CD4-positive, alpha-beta memory T cell (primary cell): ENCODE measurements at places on chromosomes 7 and 10.

DNA sequence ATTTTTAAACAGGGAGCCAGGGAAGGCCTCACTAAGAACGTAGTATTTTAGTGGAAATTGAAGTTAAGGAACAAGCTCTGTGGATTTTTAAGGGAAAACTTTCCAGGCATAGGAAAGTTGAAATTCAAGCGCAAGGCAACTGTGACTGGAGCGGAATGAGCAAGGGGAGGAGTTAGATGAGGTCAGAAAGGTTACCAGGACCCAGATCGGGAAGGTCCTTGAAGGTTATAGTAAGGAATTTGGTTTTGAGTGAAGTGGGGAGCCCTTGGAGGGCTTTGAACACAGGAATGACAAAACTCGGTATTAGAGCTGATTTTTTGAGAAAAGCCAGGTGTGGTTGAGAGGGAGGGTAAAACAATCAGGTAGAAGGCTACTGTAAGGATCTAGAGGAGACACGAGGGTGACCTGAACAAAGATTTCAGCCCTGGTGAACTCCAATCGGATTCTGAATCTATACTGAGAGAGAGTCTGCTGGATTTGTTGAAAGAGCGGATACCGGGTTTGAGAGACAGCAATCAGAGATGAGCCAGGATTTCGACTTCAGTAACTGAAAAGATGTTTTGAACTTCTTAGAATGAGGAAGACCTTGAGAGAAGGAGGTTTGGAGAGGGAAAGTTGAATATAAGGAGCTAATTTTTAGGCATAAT is 1013.9 kb downstream of the NRG3 start:
- no peak for DNase-seq

DNA sequence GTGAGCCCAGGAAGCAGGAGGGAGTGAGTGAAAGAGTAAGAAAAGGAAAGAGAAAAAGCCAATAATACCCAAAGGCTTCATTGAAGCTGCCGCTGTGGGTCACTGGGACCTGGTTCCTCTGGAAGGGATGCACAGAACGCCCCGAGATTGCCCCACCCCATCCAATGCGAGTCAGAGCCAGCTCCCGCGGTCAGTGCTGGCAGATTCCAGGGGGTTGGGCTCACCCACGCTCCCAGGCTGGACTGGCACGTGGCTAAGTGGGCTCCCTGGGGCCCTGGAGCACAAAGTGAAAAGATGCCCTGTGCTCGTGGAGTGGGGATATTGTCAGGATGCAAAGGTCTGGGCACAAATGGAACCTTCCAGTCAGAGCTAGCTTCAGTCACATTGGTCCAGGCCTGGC is 117.0 kb downstream of the OAT start:
- DNase-seq: no peak

DNA sequence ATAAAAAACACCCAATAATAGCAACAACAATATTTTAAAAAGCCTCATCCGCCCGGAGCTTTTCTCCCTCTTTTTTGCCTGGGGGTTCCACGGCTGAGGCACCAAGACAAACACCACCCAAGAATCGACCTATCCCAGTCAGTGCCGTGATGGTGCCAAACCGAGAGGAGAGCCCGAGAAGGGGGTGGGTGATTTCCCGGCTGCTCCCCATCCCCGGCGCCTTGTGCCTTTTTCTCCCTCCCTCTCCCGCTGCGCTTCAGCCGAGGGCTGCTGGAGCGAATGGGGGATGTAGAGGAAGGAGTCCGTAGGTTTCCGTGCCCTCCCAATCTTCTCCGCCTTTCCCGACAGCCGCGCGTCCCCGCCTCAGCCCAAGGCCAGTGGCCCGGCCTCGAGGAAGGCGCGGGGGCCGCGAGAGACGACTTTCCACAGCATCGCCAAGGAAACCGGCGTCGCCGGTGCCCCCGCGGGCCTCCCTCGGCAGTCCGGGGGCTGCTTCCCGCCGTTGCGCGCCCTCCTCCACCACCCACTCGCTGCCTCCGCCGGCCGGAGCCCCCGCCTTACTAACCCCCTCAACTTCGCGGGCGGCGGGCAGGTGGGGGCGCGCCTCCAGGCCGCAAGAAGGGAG is 1.3 kb downstream of the EGR2 start:
- no peak for DNase-seq

DNA sequence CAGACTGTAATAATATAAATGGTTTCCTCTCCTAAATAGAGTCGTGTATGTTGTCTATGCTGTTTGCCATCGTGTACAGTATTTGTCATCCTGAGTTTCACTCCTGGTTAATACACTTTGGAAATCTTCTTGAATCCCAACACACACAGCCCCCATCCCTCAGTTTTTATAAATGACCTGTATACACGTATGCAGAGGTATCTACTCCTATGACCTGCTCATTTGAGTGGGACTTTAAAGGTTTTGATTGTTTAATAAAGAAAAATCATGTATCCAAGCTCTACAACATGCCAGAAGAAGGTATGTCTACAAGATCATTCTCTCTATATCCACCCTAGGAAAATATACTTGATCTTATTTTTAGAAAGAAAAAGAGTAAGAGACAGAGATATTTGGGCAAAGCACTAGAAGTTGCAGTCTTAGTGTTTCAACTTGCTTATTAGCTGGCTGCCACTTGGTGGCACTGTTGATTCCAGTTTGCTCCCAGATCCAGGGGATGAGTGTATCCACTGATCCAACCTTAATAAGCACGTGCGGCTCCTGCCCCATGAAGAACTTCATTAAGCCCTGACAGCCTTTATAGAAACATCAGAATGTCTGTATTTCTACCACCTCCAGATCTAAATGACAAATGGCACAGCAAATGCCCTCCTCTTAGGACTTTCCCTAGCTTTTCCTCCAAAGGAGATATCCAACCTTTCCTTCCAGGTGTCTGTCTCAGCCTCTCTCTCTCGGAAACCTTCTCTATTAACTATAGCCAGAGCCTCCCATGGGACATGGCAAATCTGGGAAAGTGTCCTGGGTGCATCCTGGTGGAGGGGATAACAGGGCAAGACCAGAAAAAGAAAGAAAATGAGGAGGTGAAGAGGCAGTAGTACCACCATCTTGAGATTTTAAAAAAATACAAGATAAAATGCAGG is 181.6 kb upstream of the NEBL start:
- DNase-seq: no peak

- no peak for DNase-seq
These were observed 69.9 kb downstream of the SYPL1 start for GRCh38 chr7:106042196-106042611.

DNA sequence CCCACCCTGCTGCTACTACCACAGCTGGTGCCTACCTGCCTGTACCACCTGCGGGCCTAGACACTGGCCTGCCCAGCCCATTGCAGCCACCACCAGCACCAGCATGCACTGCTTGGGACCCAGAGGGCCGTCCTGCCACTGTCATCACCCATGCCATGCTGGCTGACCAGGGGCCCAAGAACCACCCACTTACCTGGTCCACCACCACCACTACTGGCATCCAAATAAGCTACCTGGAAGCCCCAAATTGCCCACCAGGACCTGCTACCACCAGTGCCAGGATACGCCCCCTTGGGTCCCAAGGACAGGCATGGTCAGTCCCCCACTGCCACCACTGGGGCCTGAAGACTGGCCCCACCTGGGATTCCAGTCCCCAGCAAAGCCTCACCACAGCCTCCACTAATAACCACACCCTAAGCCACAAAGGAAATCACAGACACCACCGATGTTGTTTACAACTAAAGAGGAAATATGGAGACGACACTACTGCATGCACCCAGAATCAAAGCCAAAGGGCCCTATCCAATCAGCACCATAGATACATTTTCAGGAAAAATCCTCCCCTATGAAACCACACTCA is 70.5 kb upstream of the DIP2C start:
- no peak for DNase-seq

GRCh38 chr7:149827089-149827981 is 10.8 kb upstream of the ZNF862 start:
- no peak for DNase-seq

DNA sequence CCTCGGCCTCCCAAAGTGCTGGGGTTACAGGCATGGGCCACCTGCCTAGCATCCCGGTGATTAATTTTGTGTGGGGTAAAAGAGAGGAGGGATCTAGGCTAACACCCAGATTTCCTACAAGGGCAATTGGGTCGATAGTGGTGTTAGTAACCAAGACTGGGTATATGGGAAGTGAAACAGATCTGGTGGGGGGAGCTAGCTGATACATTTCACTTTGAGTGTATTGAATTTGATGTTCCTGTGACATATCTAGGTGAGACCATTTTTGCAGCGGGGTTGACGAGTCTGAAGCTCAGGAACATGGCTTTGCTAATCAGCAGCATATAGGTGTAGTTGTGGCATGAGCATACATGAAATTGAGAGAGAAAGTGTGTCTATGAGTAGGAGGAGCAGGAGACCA is 12.0 kb downstream of the CLCN1 start:
- DNase-seq: no peak

- no peak for DNase-seq
These were observed 265.2 kb upstream of the PHF14 start for GRCh38 chr7:10708447-10708846.

- DNase-seq: no peak
These were observed 134.5 kb upstream of the RET start for GRCh38 chr10:42942279-42942950.

- DNase-seq: no peak
These were observed 92.0 kb upstream of the RET start for GRCh38 chr10:42984761-42985325.

GRCh38 chr7:146720195-146720594 is 603.6 kb downstream of the CNTNAP2 start:
- DNase-seq: no peak

- DNase-seq: no peak
These were observed 972.6 kb downstream of the KCNMA1 start for GRCh38 chr10:76665029-76665428.

DNA sequence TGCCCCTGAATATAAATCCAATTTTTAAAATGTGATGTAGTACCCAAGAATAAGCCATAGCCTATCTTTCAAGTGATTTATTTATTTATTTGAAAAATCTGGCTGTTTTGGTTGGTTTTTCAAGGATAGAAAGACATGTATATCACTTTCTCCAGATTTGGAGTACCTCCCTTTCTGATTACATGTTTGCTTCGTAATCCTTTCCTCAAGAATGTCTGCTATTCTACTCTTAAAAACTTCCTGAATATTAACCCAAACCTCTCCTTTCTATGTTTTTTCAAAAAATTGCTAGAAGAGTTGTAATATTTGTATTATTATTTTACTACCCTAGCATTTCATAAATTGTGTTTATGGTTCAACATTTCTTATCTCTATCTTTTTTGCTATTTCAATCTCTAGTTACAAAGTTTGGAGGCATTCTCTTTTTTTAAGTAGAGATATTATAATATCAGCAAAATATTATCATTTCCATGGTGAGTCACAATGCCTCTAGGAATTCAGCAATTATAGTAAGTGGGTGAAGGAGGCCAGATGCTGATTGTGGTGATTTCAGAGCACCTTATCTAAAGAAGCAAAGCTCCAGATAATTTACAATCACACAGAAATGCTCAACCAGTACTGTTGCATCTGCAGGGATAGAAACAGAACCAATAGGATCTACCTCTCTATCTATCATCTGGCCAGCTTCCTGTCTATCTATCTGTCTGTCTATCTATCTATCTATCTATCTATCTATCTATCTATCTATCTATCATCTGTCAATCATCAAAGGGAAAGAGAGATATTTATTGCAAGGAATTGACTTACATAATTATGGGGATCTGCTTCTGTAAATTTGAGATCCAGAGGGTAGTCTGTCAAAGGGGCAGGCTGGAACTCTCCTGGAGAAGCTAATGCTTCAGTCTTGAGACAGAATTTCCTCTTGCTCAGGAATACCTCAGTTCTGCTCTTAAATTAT is 412.5 kb upstream of the SEMA3C start:
- DNase-seq: no peak

GRCh38 chr10:48605786-48606529 is 1.1 kb upstream of the ARHGAP22 start:
- DNase-seq: no peak

GRCh38 chr10:117626228-117626627 is 83.7 kb downstream of the EMX2 start:
- no peak for DNase-seq

- no peak for DNase-seq
These were observed 202.7 kb downstream of the HDAC9 start for GRCh38 chr7:18698258-18698734.
